ENCODE measurements at places on chromosomes 7 and 10. TPM values are rescaled to one million over a fixed set of nuclear protein-coding genes. Genes with fewer than 3 reads are reported as not detected.

GRCh38 chr7:101186844-101187428, 6.8 kb upstream of the NAT16 start:
- no peak for DNase-seq
- H3K27ac ChIP-seq = no peak overlapping the region
- H3K4me1 ChIP-seq = no peaks in the 10 kb centered on the region
- H3K4me3 ChIP-seq = no peak overlapping the region
- H3K36me3 ChIP-seq = no peaks in the 10 kb centered on the region
- no peaks in the 10 kb centered on the region for H3K27me3 ChIP-seq

DNA sequence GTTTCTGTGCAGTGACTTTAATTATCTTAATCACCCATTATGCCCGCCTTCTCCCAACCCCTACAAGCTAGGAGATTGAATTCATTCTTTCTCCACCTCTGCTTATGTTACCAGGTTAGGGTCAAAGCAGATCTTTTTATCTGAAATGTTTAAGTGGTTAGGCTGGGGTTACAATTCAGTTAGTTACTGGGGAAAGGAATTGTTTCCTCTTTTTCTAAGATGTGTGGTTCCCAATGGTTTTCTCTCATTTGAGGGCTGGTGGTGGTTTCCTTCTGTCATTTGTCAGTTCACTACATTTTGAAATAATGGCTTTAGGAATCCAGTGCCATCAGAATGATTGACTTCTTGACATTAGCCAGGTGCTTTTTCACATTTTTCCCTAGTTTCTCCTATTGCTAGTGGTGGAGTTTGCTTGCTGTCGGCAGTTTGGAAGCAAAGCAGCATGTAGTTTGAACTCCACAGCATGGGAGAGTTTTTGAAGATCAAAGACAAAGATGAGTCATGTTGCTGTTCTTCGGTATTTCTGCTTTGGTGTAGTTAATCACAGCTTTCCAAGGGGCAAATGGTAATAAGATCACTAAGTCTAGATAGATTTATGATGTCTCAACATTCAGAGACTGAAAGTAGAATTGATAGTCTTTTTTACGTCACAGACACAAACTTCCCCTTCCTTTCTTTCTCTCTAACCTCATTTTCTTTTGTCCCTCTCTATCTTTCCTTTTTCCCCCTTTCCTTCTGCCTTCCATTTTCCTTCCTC, 168.2 kb downstream of the SND1 start:
- peaks cover 4% of the 10 kb centered on the region for H3K4me1 ChIP-seq
- H3K27me3 ChIP-seq = no peaks in the 10 kb centered on the region
- no peak overlapping the region for H3K27ac ChIP-seq

DNA sequence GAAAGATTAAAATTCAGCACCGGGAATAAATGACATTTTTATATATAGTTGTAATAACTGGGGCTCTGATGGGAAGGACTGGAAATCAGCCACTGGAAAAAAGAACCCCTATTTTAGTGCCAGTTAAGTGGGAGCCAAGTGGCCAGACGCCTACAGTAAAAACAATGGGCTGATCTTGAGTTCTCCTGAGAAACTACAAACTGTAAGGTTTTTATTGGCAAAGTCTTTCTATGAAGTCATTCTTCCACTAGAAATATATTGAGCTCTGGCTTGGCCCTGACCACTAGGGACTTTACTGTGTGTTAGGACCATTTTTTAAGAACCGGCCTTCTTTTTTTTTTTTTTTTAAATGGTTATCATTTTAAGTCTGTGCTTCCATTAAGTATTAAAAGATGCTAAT, 79.6 kb downstream of the ZNF22 start:
- no peaks in the 10 kb centered on the region for H3K4me1 ChIP-seq
- DNase-seq = no peak
- H3K27ac ChIP-seq = no peak overlapping the region
- no peak overlapping the region for H3K4me3 ChIP-seq

- no peaks in the 10 kb centered on the region for H3K27me3 ChIP-seq
- no peaks in the 10 kb centered on the region for H3K4me1 ChIP-seq
- DNase-seq = no peak
- no peak overlapping the region for H3K27ac ChIP-seq
- no peak overlapping the region for H3K4me3 ChIP-seq
These were observed 26.6 kb downstream of the TET1 start for GRCh38 chr10:68586606-68587305.

GRCh38 chr10:86967481-86967941, 771 bp upstream of the ADIRF start:
- H3K27ac ChIP-seq = peak overlapping the region; percentile 97
- DNase-seq = peak; percentile 45
- H3K27me3 ChIP-seq = no peaks in the 10 kb centered on the region
- no peaks in the 10 kb centered on the region for H3K36me3 ChIP-seq
- H3K4me3 ChIP-seq = no peak overlapping the region

- no peak overlapping the region for H3K4me3 ChIP-seq
- no peaks in the 10 kb centered on the region for H3K27me3 ChIP-seq
- H3K36me3 ChIP-seq = no peaks in the 10 kb centered on the region
- no peak overlapping the region for H3K27ac ChIP-seq
- DNase-seq = no peak
These were observed 32.9 kb downstream of the TMEM168 start for GRCh38 chr7:112757337-112757736.

GRCh38 chr7:82950436-82950835, 212.2 kb downstream of the PCLO start:
- H3K27me3 ChIP-seq = no peaks in the 10 kb centered on the region
- H3K4me1 ChIP-seq = no peaks in the 10 kb centered on the region
- no peak overlapping the region for H3K27ac ChIP-seq
- H3K4me3 ChIP-seq = no peak overlapping the region
- no peak for DNase-seq

- H3K27ac ChIP-seq = no peak overlapping the region
- H3K36me3 ChIP-seq = no peaks in the 10 kb centered on the region
- no peaks in the 10 kb centered on the region for H3K27me3 ChIP-seq
- H3K4me3 ChIP-seq = no peak overlapping the region
- DNase-seq = no peak
These were observed 506.3 kb downstream of the CALN1 start for GRCh38 chr7:71905821-71906220.

DNA sequence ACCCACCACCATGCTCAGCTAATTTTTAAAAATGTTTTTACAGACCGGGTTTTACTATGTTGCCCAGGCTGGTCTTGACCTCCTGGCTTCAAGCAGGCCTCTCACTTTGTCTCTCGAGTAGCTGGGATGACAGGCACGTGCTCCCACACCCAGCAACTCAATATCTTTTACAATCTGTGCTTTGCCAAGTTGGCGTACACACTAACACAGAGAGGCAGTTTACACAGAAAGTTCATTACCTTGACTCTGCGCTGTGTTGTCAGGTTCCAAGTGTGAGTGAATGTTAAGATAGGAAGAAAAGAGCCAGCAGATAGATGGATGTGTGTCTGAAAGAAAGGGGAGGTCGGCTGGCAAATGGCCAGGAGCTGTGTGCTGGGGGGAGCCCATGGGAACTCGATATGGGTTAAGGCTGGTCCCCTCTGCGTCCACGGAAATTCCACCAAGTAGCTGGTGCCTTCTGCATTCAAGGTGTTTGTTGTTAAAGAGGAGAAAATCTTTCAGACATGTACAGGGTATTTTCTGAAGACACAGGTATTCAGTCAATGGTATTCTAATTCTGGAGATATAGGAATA, 299.8 kb downstream of the CAMK1D start:
- H3K4me1 ChIP-seq = peaks cover 4% of the 10 kb centered on the region
- no peak overlapping the region for H3K4me3 ChIP-seq
- H3K27me3 ChIP-seq = no peaks in the 10 kb centered on the region
- no peaks in the 10 kb centered on the region for H3K36me3 ChIP-seq
- no peak for DNase-seq

GRCh38 chr7:51016546-51016945, 233.8 kb upstream of the GRB10 start:
- no peaks in the 10 kb centered on the region for H3K4me1 ChIP-seq
- no peak overlapping the region for H3K27ac ChIP-seq
- H3K4me3 ChIP-seq = no peak overlapping the region

DNA sequence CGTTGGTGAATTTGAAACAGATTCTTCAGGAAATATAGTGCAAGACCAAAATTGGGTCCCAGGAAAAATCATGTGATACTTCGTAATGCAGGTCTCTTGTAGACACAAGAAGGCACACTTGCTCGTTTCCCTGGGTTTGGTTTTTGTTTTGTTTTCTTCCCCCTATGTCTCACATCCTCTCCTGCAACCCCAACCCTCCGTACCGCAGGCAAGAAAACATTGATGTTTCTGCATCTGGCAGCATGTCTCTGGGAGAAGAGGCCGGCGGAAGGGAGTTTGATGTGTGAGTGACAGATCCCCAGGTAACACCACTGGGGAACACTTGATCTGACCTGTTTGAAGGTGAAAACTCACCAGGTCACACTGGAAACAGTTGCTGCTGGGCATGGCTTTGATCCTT, 718.5 kb downstream of the AUTS2 start:
- peaks cover 3% of the 10 kb centered on the region for H3K4me1 ChIP-seq
- no peaks in the 10 kb centered on the region for H3K36me3 ChIP-seq
- H3K27ac ChIP-seq = no peak overlapping the region
- no peak for DNase-seq
- no peak overlapping the region for H3K4me3 ChIP-seq

- no peaks in the 10 kb centered on the region for H3K36me3 ChIP-seq
- DNase-seq = no peak
- H3K27ac ChIP-seq = no peak overlapping the region
- no peaks in the 10 kb centered on the region for H3K27me3 ChIP-seq
- no peaks in the 10 kb centered on the region for H3K4me1 ChIP-seq
These were observed 27.6 kb downstream of the ANKRD7 start for GRCh38 chr7:118252087-118252486.

DNA sequence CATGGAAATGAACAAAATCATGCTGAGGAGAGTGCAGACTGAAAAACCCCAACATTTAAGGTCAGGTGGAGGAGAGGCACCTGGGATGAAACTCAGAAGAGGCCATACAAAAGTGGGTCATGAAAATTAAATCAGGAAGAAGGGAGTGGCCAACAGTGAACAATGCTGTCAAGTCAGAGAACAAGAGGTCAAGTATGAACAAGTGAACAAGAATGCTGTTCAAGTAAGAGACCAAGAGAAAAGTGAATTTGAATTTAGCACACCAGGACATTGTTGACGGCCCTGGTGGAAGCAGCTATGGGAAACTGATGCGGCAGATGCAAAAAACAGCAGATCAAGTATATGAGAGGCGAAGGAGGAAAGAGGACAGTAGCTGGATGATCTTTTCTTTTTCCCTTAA, 7.9 kb downstream of the CEP41 start:
- no peaks in the 10 kb centered on the region for H3K27me3 ChIP-seq
- DNase-seq = no peak
- H3K4me3 ChIP-seq = no peak overlapping the region
- H3K4me1 ChIP-seq = peaks cover 6% of the 10 kb centered on the region
- H3K36me3 ChIP-seq = no peaks in the 10 kb centered on the region
- no peak overlapping the region for H3K27ac ChIP-seq

- no peaks in the 10 kb centered on the region for H3K4me1 ChIP-seq
- DNase-seq = no peak
- no peak overlapping the region for H3K4me3 ChIP-seq
- no peak overlapping the region for H3K27ac ChIP-seq
- no peaks in the 10 kb centered on the region for H3K27me3 ChIP-seq
These were observed 32.1 kb downstream of the LRRC27 start for GRCh38 chr10:132363921-132364593.

DNA sequence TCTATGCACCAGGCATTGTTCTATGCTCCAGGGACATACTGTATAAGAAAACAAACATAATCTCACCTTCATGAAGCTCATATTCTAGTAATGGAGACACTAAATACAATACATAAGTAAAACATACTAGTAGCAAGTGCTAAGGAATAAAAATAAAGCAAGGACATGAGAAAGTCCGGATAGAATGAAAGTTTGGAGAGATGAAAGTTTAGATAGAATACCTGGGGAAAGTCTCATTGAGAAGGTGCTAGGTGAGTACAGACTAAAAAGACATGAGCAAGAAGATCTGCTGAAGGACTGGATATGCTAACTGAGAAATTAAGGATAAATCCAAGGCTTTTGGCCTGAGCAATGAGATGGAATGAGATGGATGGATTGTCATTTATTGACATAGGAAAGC, 34.0 kb downstream of the CCDC186 start:
- no peak overlapping the region for H3K4me3 ChIP-seq
- no peaks in the 10 kb centered on the region for H3K36me3 ChIP-seq
- no peak overlapping the region for H3K27ac ChIP-seq
- no peaks in the 10 kb centered on the region for H3K27me3 ChIP-seq
- no peaks in the 10 kb centered on the region for H3K4me1 ChIP-seq

DNA sequence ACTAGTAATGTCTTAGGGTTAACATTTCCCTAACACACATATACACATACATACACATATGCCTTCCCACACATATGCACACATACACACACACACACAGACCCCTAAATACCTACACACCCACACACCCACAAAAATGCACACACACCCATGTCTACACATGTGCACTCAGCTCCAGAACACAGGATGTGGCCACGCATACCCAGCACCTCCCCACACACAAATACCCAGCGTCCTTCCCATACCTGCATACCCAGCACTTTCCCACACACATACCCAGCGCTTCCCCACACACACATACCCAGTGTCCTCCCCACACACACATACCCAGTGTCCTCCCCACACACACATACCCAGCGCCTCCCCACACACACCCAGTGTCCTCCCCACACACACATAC, 534.9 kb downstream of the DNAJB6 start:
- no peak overlapping the region for H3K4me3 ChIP-seq
- DNase-seq = no peak
- H3K4me1 ChIP-seq = no peaks in the 10 kb centered on the region
- no peaks in the 10 kb centered on the region for H3K27me3 ChIP-seq
- H3K27ac ChIP-seq = no peak overlapping the region
- H3K36me3 ChIP-seq = no peaks in the 10 kb centered on the region

GRCh38 chr7:70701477-70701876, 430.5 kb upstream of the GALNT17 start:
- no peaks in the 10 kb centered on the region for H3K27me3 ChIP-seq
- DNase-seq = no peak
- no peak overlapping the region for H3K4me3 ChIP-seq
- H3K36me3 ChIP-seq = no peaks in the 10 kb centered on the region
- no peak overlapping the region for H3K27ac ChIP-seq
- H3K4me1 ChIP-seq = no peaks in the 10 kb centered on the region

- H3K4me1 ChIP-seq = no peaks in the 10 kb centered on the region
- H3K27me3 ChIP-seq = no peaks in the 10 kb centered on the region
- DNase-seq = no peak
- H3K27ac ChIP-seq = no peak overlapping the region
- H3K36me3 ChIP-seq = no peaks in the 10 kb centered on the region
These were observed 100.1 kb downstream of the ST7 start for GRCh38 chr7:117053432-117053831.

GRCh38 chr7:6165075-6165474, 107.3 kb downstream of the CYTH3 start:
- H3K36me3 ChIP-seq = no peaks in the 10 kb centered on the region
- H3K4me3 ChIP-seq = no peak overlapping the region
- DNase-seq = no peak

The AKR1C3 gene
- total RNA-seq = 18.5 TPM

The GARIN1A gene
- 4.0 TPM for total RNA-seq

The EBLN1 gene
- not detected for total RNA-seq

The IL6 gene
- 5.6 TPM for total RNA-seq

The NANOS1 gene
- 1.8 TPM for total RNA-seq

The SUGCT gene
- 7.8 TPM for total RNA-seq

The C10orf143 gene
- 3.1 TPM for total RNA-seq

The BUD31 gene
- total RNA-seq = 65.2 TPM

The ZNF679 gene
- not detected for total RNA-seq

The TMEM178B gene
- total RNA-seq = 0.37 TPM

The GRID2IP gene
- total RNA-seq = 0.38 TPM

The DPY19L1 gene
- 17.8 TPM for total RNA-seq

The POT1 gene
- total RNA-seq = 27.3 TPM

The CALHM1 gene
- total RNA-seq = not detected

The RNF148 gene
- total RNA-seq = 0.84 TPM

The PRXL2A gene
- total RNA-seq = 51.0 TPM

The CCDC146 gene
- total RNA-seq = 10.3 TPM

Measured in ovary (tissue), 10 donors.